ENCODE measurements at places on chromosomes 4 and X.
A peak's percentile ranks its signal among the peaks of the same experiment; 100 is the strongest.

DNA sequence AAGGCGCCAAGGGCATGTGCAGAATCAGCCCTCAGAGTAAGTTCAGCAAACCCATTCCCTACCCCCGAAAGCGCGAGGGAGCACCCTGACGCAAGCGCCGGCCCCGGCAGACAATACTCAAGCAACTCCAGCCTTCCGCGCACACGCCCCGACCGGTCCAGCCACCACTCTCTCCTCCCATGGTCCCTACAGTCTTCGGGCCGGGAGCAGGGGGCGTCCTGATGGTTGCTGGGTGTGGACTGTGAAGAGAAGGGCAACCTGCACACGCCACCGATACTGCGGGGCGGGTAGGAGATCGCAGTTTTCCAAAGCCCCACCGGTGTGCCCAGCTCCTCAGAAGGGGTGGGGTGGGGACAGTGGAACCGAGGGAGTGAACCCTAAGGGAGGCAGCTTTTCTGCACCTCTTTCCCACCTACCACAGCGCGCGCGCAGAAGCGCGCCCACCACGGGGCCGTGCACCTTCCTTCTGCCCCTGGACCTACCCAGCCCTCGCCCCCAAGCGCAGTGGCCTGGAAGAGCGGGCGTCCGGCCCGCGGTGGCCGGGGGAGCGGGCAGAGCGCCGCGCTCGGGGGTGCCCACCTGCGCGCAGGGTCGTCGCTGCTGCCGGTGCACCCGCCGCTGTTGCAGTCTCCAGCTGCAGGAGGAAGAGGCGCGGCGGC lies 650.2 kb upstream of the DIPK2B start:
- peak; percentile 30 for DNase-seq

GRCh38 chr4:10063544-10064300 lies 42.4 kb upstream of the SLC2A9 start:
- peak; percentile 82 for DNase-seq

GRCh38 chr4:7805533-7806337 lies 133.9 kb downstream of the AFAP1 start:
- DNase-seq: no peak

DNA sequence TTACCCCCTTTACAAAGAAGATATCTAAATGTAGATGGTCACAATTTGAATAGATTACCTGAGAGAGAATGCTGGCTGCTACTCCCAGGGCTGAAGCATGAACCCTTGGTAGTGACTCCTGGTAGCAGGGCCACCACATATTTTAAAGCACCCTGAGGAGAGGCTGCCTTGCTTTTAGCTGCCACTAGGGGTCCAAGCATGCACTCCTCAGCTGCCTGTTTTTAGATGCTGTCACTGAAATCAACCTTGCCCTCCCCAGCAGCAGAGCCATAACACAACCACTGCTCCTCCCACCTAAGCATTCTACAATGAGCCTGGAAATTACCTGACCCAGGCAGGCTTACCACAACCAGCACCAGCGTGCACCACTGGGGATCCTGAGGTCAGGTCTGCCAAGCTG lies 850.9 kb downstream of the FAM133A start:
- peak; percentile 30 for DNase-seq

DNA sequence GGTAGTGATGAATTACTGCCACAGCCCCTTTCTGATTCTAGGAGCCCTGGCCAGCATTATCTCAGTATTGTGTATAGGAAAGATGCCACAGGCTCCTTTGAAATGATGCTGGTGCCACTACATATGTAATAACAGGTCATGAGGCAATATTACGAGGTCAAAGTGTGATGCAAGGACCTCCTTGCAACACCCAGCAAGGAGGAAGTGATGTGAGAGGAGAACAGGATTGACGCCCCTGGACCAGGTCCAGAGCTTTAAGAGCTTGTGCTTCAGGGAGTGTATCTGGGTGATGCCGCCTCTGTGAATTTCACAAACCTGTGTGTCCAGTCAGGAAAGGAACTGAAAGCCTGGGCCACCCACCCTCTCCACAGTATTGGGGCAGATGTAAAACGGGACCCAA lies 261.8 kb downstream of the MID1IP1 start:
- DNase-seq: no peak

GRCh38 chr4:123323998-123324397 lies 72.6 kb upstream of the SPRY1 start:
- no peak for DNase-seq

- DNase-seq: no peak
These were observed 456.2 kb downstream of the FAT4 start for GRCh38 chr4:125770814-125771398.

GRCh38 chr4:153337686-153338085 lies 6.8 kb upstream of the MND1 start:
- DNase-seq: no peak

GRCh38 chrX:120769576-120770341 lies 105.9 kb downstream of the CT47B1 start:
- DNase-seq: no peak

- DNase-seq: no peak
These were observed 339.7 kb upstream of the HS3ST1 start for GRCh38 chr4:11768251-11768972.

- no peak for DNase-seq
These were observed 142.3 kb downstream of the PAPSS1 start for GRCh38 chr4:107577743-107578142.

GRCh38 chrX:124736553-124737270 lies 390.3 kb downstream of the SH2D1A start:
- peak; percentile 92 for DNase-seq

- no peak for DNase-seq
These were observed 47.8 kb downstream of the ELF2 start for GRCh38 chr4:139129206-139129605.

- no peak for DNase-seq
These were observed 168.8 kb upstream of the HS3ST1 start for GRCh38 chr4:11597506-11597905.

GRCh38 chr4:113869743-113870375 lies 108.3 kb upstream of the CAMK2D start:
- no peak for DNase-seq

DNA sequence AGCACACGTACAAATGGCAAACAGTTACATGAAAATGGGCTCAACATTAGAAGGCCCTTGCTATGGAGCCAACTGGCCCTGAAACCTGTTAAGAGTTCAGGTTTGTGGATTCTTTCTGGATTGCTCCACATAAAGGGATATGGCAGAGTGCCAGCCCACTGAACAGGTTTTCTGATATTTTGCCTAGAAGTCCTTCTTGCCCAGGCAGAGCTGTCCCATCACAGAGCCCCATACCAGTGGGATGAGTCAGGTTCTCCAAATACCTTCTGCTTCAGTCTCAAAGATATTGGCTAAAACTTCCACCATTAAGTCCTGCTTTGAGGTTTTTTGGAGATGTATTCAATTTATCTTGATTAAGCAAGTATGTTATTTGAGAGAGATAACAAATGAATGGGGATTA lies 146.8 kb upstream of the IL1RAPL2 start:
- no peak for DNase-seq

DNA sequence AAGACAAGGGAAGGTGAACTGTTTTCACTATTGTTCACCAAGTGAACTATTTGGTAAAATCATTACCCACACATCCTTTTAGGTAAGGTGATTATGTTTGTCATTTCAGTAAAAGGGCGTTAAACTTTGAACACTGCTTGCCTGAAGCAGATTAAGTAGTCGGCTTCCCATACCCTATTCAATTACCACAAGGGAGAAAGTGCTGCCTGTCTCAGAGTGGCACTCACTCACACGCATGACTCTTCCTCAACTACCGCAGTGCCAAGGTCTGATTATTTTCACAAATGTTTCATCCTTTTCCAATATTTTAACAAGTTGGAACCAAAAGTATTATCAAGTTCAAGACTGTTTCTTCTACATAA lies 11.0 kb downstream of the VEGFC start:
- no peak for DNase-seq

DNA sequence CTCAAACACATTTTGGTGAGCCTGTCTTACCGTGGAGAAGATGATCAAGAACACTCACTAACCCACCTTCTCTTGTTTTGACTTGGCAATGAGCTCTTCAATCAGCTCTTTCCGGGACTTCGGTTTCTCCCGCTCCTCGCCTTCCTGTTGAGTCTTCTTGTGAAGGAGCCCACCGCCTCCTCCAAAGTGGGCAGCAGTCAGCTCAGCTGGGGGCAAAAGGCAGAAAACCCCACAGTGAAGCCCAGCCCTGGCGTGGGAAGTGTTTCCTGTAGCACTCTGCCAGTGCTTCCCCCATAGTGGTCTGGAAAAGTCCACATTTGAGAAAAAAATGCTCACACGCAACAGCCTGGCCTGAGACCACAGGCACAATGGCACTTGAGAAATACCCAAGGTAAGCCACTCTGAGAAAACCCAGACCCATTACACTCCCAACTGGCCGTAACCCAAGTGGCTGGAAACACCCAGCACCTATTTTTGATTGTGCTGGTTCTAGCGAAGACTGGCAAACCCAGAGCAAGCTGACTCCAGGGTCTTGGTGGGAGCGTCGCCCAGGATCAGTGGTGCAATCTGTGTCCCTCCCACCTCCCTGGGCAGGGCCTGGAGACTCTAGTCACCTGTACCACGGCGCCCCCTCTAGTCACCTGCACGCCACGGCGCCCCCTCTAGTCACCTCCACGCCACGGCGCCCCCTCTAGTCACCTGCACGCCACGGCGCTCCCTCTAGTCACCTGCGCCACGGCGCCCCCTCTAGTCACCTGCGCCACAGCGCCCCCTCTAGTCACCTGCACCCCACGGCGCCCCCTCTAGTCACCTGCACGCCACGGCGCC lies 8.6 kb downstream of the NOP14 start:
- DNase-seq: peak; percentile 68

- no peak for DNase-seq
These were observed 392.0 kb upstream of the INTU start for GRCh38 chr4:127240764-127241105.
